H1 (cell line): ENCODE measurements at places on chromosomes 2 and 18.

DNA sequence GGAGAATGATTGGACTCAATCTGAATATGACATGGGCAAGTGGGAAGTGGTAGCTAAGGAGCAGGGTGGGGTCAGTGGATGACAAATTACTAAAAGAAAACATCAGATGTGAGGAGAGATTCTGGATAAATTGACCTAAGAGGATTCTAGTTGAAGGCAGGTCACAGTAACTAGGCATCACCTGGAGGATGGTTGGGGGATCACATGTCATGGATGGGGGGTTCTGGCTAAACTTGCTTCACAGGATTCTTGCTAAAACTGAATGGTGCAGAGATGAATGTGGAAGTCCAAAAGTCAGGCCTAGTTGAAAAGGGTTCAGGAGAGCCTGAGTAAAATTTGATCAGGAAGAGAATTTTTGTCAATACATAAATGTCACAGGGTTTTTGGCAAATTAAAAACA is 18.3 kb downstream of the CLHC1 start:
- no peak for DNase-seq

GRCh38 chr2:64713686-64714085 is 60.0 kb upstream of the SERTAD2 start:
- DNase-seq = no peak

DNA sequence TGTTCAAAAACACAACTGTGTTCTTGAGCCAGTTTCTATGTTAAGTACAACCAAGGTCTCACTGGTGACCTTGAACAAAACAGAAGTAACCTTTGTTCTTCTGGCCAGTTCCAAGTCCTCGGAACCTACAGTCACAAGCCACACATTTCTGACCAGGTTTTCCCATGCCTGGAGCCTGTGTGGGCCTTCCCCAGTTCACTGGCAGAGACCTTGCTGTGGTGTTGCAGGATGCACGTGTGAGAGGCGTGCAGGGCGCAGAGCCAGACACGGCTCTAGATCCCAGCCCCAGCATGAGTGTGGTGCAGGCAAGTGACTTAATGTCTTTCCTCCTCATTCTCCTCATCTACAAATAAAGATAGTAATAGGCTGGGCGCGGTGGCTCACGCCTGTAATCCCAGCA is 25.5 kb upstream of the EDAR start:
- no peak for DNase-seq

GRCh38 chr2:64426183-64426952 is 27.6 kb upstream of the LGALSL start:
- DNase-seq = no peak

GRCh38 chr2:181760521-181760920 is 80.2 kb upstream of the NEUROD1 start:
- DNase-seq = no peak
